Iris pigment epithelial cell (primary cell): ENCODE measurements at places on chromosomes 6 and 20.

- no peak for DNase-seq
Measured at GRCh38 chr6:77177470-77177869, 285.8 kb downstream of the HTR1B start.

DNA sequence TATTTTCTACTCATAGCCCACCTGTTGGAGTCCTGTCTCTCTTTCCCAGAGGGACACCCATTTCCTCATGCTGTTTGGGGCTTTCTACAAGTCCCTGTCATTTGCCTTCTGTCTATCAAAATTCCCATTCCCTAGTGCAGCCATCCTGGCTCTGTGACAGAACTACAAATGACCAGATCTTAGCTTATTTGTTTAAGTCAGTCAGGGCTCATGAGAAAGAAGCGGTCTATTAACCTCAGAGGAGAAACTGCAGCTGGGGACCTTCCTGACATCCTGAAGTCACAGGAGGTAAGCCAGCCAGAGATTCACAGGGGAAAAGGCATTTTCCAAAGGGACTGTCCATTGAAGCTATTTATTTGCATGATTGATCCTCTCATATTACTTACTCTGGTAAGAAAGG is 1.7 kb upstream of the COL9A1 start:
- no peak for DNase-seq

- no peak for DNase-seq
Measured at GRCh38 chr20:16661756-16662155, 68.1 kb upstream of the SNRPB2 start.

- no peak for DNase-seq
Measured at GRCh38 chr6:163191704-163192537, 222.6 kb upstream of the QKI start.

GRCh38 chr6:26105109-26105730 is 18.0 kb downstream of the HFE start:
- no peak for DNase-seq
